HFF-Myc (cell line): ENCODE measurements at places on chromosomes 4 and X.

GRCh38 chr4:97317671-97318070, 825.6 kb downstream of the STPG2 start:
- no peak for DNase-seq

GRCh38 chr4:48031802-48032525, 15.4 kb downstream of the NIPAL1 start:
- DNase-seq = no peak

GRCh38 chrX:29422034-29422433, 793.3 kb upstream of the MAGEB2 start:
- no peak for DNase-seq

DNA sequence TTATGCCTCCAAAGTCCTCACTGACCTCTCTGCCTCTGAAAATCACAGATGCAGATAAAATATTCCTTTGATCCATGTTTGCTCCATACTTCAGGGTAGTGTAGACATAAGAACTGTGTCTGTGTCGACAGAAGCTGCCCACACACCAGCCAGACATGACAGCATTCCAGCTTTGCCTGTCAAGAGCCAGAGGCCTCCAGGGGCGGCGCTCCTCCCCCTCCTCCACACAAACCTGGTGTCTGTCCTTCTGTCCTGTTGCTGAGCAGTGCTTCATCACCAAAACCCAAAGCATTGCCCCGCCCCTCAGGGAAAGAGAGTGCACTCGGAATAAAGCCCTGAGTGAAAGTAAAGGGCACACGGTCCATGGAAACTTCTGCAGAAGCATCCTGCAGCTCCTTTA, 379.4 kb downstream of the FBXW7 start:
- DNase-seq = no peak

DNA sequence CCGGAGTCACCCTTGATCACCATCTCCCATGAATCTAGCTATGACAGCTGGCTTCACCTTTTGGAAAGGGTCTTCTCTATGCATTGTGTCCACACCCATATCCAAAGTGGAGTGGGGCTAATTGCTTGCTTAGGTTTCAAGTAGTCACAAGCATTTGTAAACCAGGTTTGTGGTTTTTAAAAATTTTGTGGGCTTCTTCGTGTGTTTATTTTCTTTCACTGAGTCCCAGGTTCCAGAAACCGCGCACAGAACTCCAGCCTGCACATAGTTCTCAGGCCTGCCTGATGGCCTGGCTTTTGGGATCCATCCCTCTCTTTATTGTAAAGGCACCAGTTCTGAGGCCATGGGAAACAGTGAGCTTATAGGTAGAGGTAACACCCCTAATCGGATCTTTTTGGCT, 70.2 kb upstream of the TLR3 start:
- DNase-seq = no peak

DNA sequence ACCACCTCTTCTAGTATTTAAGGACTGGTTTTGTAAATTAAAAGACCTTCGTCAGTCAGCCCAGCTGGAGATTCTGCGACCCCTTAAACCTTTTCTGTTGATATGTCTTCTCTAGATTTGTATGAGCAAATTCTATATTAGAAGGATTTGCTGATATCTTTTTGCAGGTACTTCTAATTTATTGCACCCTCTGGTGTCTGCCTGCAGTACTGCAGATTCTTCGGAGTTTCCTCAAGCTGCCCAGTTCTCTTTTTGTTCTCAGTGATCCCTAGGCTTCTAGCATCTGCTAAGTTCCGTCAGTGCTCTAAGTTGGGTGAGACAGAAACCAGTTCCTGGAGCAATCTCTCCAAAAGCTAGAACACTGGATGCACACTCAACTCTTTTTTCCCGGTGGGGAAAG, 545.2 kb downstream of the C4orf33 start:
- DNase-seq = peak; percentile 6
